ENCODE measurements at places on chromosomes 12 and 14.

- DNase-seq, result no peak
Measured at GRCh38 chr14:94001016-94001415, 3.9 kb downstream of the CCDC197 start.

- DNase-seq, result no peak
Measured at GRCh38 chr12:31845613-31846322, 113.4 kb upstream of the RESF1 start.

DNA sequence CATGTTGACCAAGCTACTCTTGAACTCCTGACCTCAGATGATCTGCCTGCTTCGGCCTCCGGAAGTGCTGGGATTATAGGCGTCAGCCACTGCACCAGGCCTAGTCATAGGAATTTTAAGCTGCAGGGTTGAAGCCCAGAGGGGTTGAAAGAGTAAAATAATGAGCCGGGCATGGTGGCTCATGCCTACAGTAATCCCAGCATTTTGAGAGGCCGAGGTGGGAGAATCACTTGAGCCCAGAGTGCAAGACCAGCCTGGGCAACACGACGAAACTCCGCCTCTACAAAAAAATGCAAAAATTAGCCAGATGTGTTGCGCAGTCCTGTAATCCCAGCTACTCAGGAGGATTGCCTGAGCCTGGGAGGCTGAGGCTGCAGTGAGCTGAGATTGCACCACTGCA is 69.6 kb downstream of the GALNT8 start:
- no peak for DNase-seq

DNA sequence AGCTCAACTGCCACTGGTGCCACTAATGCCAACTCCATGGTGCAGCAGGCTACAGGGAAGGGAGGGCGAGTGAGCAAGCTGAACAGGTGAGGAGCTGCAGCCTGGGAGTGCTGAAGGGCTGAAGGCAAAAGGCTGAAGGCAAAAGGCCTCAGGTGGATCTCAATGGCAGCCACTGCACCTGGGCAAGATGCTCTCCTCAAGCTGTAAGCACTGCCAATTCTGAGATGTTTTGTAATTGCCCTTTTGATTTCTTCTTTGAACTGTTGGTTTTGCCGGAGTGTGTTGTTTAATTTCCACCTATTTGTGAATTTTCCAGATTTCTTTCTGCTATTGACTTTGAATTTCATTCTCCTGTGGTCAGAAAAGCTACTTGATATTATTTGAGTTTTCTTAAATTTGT is 97.6 kb downstream of the PIK3C2G start:
- DNase-seq, result no peak

DNA sequence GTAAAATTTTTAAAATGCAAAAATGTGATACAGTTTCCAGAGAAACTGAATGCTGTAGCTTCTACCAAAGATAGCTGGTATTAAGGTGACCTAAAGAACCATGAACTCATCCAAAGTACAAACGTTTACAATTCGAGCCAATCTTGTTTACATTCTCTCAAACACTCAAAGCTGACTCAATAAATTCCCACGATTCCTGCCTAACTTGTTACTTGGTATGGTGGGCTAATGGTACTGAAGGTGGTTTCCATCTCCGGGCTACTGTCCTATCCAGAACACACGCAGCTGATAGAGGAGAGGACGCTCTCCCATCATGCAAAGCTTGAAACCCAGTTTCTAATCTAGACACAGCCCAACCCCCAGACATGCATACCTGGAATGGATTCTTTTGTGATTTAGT is 31.5 kb downstream of the RAD9B start:
- no peak for DNase-seq

- no peak for DNase-seq
Measured at GRCh38 chr14:57323721-57324120, 55.0 kb downstream of the AP5M1 start.

DNA sequence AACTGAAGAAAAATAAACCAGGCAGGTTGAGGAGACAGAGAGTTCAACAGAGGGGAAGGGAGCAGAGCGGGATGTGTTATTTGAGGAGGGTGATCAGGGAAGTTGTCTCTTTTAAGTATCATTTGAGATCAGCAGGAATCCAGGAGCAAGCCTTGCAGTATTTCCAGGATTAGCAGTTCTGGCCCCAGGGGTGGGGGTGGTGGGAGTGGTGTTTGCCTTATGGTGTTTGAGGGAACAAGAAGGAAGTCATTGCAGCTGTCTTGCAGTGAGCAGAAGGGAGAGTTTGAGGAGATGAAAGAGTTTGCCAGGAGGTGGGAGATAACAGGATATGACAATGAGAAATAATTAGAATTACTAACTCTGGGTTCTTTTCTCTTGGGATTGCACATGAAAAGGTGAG is 418.6 kb downstream of the NELL2 start:
- DNase-seq, result no peak

GRCh38 chr12:122944605-122945592 is 21.4 kb downstream of the ABCB9 start:
- DNase-seq, result no peak

DNA sequence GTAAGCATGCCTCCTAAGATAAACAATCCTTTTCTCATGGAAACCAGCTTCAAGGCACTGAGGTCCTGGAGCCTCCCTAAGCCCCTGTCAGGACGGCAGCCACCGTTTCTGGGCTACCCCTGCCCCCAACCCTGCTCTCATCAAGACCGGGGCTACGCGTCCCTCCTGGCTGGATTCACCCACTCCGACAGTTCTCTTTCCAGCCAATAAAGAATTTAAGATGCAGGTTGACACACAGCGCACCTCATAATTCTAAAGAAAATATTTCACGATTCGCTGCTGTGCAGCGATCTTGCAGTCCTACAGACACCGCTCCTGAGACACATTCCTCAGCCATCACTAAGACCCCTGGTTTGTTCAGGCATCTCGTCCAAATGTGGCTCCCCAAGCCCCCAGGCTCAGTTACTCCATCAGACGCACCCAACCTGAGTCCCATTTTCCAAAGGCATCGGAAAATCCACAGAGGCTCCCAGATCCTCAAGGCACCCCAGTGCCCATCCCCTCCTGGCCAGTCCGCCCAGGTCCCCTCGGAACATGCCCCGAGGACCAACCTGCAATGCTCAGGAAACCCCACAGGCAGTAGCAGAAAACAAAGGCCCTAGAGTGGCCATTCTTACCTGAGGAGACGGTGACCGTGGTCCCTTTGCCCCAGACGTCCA is 336.3 kb downstream of the TMEM121 start:
- no peak for DNase-seq

DNA sequence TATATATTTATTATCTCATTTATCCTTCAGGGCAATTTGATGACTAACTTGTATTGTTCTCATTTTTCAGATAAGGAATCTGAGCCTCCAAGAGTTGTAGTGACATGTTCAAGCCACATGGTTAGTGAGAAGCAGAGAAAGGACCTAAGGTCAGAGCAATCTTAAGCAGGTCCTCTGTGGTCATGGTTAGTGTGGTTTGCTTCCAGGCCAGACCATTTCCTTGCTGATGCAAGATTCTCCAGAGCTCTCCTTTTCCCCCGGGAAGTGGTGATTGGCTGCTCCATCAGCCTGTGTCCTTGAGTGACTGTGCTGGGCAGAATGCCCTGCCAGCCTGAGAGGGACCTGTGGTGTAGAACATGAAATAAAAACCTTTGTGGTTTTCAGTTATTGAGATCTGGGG is 141.3 kb downstream of the KTN1 start:
- DNase-seq, result no peak

DNA sequence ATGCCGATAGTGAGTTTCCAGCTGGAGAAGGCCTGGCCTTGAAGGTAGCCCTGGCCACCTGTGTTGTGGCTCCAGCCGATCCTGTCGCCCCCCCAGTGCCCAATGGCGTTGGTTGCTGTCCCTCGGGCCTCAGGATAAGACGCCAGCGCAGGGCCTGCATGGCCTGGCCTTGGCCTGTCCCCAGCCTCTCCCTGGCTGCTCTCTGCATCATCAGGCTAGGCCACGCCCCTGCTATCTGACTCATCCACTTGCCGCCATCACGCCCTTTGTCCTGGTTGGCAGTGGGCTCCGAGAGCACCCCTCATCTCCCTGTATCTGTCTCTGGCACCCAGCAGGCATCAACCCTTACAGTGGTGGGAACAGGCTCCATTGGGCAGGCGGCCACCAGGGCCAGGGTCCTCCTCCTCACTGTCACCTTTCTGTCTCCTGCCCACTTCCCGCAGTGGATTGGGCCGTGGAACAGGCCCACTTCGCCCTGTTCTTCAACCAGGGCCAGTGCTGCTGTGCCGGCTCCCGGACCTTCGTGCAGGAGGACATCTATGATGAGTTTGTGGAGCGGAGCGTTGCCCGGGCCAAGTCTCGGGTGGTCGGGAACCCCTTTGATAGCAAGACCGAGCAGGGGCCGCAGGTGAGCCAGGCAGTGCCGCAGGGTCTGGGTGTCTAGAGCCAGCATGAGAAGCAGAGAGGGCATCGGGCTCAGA is 25.6 kb downstream of the ALDH2 start:
- DNase-seq, result no peak

DNA sequence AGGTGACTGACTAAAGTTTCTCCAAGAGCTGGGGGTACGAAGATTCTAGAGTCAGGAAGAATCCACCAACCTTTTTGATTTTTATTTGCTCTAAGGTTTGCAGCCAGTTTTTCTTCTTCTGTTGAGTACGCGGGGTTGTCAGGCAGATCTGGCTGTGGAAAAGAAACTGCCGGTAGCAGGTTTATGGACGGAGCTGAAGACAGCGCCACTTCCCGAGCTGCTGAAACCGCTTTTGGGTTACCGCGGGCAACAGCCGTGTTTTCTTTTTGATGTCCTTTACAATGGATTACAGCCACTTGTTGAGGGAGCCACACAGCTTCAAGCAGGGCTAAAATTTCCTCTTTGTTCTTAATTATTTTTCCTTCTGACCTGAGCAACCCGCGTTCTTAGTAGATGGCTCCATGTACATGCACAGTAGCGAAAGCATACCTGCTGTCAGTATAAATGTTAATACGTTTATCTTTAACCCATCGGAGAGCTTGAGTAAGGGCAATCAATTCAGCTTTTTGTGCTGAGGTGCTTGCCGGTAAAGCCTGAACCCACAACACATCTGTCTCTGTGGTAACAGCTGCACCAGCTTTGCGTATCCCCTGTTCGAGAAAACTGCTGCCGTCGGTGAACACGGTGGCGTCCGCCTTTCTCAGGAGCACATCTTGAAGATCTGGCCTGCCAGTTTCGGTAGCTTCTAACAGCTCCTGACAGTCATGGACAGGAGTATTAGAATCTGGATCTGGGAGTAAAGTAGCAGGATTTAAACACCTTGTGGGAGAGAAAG is 674.3 kb downstream of the TMEM121 start:
- no peak for DNase-seq

GRCh38 chr12:73547421-73547820 is 990.2 kb upstream of the ATXN7L3B start:
- no peak for DNase-seq

DNA sequence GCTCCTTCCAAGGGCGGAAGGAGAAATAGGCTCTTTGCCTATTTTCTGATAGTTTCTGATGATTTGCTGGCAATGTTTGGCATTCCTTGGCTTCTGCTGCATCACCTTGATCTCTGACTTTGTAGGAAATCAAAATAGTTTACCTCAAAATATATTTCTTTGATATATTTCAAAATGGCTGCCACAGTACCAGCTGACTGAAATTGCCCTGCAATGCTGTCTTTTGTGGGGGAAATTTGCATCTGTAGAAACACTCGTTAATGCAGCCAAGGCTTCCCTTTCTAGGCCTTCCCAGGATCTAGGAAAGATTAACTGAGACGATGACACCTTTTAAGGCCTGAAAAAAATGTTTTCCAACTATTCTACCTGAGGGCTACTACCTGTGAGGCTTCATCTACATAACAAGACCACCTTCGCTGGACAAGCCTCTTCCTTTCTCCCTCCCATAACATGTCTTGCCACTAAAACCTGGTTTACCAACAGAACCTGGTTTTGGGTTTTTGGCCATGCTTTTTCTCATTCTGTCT is 212.8 kb upstream of the SSTR1 start:
- no peak for DNase-seq

GRCh38 chr14:29352706-29353080 is 575.0 kb downstream of the PRKD1 start:
- DNase-seq, result no peak

- DNase-seq, result no peak
Measured at GRCh38 chr14:93006567-93007051, 83.7 kb downstream of the CHGA start.

DNA sequence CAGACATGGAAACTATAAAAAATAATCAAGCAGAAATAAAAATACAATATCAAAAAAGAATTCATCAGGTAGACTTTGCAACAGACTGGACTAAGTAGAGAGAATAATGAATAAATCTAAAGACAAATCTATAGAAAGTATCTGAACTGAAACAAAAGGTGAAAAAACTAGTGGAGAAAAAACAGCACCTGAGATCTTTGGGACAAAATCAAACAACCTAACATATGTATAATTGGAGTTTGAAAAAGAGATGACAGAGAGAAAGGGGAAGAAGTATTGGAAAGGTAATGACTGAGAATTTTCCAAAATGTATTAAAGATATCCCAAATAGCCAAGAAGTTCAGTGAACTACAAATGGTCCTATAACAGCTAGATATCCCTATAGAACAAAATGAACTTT is 245.4 kb downstream of the IPO8 start:
- no peak for DNase-seq

DNA sequence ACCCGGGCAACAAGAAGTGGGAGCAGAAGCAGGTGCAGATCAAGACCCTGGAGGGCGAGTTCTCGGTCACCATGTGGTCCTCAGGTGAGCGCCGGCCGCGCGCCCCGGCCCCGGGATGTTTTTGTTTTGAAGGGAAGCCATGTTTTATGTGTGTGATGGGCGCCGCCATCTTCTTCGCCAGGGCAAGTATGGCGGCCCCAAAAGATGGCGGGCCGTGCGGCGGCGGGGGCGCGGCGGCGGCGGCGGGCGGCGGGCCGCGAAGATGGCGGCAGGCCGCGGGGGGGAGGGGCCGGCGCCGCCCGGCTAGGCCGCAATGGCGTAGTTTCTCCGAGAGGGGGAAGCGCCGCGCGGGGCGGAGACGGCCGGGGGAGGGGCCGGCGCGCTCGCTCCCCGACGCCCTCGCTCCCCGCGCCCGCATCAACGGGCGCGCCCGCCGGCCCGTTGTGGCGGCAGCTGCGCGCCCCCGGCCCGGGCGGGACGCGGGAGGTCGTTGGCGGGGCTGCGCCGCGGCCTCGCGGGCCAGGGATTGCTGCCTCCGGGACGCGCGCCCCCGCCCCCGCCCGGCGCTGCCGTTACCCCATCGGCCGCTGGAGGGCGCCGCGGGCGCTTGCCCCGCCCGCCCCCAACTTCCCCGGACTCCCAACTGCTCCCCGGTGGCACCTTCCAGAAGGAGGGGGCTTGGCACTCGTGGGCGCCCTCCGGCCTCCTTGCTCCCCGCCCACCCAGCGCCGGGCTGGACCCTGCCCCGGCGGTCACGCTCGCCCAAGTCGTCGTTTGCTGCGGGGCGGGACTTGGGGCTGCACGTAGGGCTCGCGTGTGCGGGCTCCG is 1.1 kb downstream of the YY1 start:
- DNase-seq, result peak; percentile 71

DNA sequence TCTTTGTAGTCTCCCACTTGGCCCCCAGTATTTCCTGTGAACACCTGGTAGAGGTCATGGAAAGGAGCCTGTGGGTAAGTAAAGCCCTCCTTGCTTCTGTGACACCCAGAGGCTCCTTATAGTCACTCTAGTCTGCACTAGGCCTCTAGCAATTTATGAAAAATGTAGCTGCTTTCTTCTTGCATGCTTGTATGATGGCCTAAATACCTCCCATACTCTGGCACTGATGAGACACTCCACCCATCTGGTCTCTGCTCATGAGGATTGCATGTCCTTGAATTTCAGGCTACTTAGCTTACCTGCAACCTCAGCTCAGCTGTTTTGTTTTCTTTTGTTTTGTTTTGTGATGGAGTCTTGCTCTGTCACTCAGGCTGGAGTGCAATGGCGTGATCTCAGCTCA is 4.6 kb upstream of the A2ML1 start:
- DNase-seq, result no peak

Data from stimulated activated CD8-positive, alpha-beta memory T cell treated with anti-CD3 and anti-CD28 coated beads, Interleukin-4, amount 100 ng/mL, for 1 hour (primary cell).